ENCODE measurements at places on chromosomes 11 and 22.

DNA sequence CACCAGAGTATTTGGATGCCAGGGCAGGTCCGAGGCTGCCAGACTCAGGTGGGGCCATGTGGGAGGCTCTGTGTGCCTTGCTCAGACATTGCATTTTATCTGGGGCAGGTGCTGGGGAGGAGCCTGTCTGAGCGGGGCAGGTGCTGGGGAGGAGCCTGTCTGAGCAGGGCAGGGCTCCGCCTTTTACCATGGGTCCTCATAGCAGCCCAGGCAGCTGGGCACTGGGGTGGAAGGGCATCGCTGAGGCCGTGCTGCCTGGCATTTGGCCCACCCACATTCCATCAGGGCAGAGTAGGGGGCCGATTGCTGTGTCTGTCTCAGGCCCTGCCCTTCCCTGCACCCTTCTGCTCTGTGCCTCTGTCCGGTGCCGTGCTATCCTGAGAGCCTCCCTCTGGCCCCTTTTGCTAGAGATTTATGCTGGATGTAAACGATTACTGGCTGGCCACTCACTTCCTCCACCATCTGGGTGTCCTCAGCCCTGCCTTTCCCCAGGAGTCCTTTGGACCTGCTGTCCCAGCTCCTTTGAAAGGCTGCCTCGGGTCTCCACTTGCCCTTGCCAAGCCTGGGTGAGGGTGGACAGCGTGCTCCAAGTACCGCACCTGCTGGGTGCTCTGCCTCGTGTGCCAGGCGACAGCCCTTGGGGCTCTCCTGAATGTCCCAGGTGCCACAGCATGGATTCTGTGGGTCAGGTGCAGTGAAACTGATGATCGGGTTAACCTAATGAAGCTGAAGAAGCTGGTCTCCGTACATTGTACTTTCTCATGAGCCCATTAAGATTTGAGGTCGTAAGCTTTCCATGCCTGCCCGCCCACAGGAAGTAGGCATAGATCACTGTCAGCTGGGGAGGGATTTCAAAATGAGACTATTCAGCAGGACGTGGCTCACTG lies 281.6 kb downstream of the TBC1D22A start:
- no peak for DNase-seq

GRCh38 chr11:1705126-1706052 lies 8.4 kb downstream of the KRTAP5-6 start:
- DNase-seq: no peak

DNA sequence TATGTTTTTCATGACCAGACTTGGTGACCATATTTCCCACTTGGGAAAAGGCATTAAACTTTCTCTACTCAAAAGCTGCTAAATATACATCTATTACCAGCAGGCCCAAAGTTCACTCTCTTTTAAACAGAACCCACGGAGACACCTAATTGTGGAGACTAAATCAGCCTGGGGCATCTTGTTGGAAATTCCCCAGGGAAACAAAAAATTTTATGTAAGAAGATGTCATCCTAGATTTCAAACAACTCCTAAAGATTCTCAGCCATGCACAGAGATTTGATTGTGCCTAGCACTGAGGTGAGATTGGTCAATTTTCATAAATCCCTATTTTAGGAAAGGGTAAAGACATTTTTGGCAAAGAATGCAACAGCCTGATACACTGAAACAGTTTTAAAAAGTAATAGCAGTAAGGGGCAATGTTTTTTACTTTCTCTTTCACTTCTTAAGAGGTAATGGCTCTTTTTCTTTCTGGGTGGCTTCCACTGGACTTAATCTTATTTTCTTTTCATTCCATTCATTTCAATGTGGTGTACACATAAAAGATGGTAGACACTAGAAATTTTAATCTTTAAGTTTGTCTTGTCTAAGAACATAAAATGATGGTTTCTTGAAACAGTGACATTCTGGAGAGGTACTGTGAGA lies 9.6 kb downstream of the OR52N2 start:
- no peak for DNase-seq

DNA sequence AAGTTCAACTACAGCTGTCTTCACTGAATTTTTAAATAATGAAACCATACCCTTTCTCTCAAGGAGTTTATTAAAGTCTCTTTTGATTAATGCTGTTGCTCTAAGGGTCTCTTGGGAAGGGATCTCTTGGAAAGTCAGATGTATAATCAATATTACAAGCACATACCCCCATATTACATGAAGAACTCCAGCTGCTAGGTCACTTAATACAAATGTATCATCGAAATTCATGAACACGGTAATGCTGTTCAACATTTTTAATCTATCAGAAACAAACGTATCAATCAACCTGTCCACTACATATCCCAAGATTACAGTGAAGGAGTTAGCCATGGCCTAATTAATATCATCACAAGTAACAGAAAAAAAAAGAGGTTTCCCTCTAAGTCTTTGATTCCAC lies 383.2 kb upstream of the ARHGAP42 start:
- no peak for DNase-seq

DNA sequence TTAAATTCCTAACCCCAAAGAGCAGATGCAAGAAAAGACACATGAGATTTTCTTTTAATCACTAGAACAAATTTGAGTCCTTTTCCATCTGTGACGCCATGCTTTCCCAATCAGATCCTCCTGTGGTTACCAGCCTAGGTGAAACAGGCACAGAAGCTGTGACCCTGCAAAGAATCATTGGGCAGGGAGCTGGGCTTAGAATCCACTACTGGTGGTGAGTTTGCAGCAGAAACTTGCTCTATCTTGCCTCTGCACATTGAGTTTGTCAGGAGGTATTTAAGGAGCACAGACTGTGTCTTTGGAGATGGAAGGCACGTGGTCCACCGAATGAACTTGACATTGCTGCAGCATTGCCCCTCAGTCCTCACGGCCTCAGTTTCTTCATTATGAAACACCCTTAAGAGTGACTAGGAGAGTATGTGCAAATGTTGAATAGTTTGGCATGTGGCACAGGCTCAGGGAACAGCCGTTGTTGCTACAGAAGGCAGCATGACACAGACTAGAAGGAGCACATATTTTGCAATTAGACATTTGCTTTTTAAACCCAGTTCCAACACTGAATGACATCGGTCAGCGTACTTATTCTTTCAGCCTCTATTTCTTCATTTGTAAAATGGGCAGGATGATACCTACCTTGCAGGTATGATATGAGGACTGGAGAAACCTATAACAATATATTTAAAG lies 127.6 kb downstream of the DBX1 start:
- DNase-seq: no peak

GRCh38 chr22:28064920-28065319 lies 145.9 kb upstream of the PITPNB start:
- DNase-seq: no peak

- no peak for DNase-seq
These were observed 1158.5 kb downstream of the JRKL start for GRCh38 chr11:97548280-97548679.

DNA sequence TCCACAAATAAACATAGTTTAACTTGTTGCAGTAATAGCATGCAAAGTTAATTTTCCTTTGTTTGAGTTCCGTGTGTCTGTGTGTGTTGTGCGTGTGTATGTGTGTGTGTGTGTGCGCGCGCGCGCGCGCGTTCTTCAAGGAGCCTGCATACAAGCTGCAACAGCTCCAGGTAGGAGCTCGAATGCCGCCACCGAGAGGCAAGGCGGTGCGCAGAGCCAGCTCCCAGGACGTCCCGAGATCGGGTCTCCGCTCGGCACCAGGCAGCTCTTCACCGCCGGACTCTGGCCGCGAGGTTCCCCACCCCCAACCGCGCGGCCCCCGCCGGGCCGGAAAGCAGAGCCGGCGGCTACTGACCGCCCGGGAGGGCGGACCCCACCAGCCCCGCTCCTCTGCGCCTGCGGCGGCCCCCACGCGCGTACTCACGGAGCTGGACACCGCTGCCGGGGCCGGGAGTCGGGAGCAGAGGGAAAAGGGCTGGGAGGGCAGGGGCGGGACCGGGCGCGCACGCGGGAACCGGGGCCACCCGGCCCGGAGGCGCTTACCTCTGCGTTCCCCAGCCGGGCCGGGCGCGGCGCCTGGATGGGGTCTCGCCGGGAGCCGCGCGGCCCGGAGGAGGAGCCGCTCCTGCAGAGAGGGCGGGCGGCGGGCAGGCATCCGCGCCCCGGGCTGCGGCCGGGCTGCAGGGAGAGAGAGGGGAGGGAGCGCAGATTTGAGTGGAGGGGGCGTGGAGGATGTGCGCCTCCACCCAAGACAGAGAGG lies 40.4 kb upstream of the AKIP1 start:
- peak; percentile 26 for DNase-seq

GRCh38 chr11:27171376-27171958 lies 130.9 kb downstream of the BBOX1 start:
- no peak for DNase-seq

- no peak for DNase-seq
These were observed 18.6 kb upstream of the APLP2 start for GRCh38 chr11:130051082-130051481.

GRCh38 chr22:27557286-27558008 lies 244.1 kb downstream of the MN1 start:
- DNase-seq: no peak

DNA sequence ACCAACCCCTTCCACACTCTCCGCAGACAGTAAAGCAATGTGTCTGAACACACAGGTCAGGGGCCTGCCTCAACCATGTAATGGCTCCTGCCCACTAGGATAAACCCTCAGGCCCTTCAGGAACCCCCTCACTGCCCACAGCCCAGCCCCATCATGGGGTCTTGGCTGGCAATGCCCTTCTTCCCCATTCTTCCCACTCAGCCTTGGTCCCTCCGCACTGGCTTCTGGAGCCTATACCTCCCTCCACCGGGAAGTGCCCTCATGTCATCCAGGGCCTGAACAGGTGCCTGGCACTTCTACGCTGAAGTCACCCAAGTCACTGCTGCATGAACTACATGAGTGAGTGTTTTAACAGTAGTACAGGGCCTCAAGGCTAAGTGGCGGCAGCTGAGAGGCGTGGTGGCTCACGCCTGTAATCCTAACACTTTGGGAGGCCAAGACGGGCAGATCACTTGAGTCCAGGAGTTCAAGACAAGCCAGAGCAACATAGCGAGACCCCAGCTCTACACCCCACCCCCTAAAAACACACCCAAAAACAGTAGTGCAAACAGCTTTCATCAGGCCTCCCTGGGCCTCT lies 74.8 kb upstream of the PITPNB start:
- DNase-seq: no peak

GRCh38 chr11:70488171-70488703 lies 89.9 kb downstream of the CTTN start:
- DNase-seq: no peak
